ENCODE measurements at places on chromosomes 11 and 22.

DNA sequence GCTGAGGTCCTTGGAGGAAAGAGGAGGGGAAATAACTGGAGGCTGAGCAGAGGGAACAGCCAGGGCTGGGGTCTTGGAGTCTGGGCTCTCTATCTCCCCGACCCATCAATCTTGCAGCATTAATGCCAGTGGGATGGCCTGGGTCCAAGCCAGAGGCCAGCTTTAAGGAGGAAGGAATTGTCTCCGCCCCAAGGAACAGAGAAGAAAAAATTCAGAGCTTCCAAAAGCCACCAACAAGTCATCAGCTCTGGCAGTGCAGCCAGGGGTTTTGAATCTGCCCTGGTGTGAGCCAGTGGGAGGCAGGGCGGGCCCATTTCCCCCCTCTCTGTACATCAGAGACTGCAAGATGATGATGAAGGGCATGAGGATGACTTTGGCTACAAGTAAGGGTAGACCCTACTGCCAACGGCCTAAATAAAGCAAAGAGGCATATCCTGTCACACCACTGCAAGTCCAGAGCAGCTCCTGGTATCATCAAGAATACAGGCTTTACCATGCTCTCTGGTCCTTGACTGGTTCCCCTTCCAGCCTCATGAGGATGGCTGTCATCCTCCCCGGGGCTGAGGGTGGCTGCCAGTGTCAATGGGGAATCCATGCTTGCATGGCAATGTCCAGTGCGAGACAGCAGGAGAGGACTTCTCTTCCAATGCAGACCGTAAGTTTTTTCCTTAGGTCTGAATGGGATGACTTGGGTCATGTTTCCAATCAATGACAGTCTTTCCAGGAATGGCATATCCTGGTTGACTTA lies 34.4 kb downstream of the LRRC32 start:
- no peak for DNase-seq

DNA sequence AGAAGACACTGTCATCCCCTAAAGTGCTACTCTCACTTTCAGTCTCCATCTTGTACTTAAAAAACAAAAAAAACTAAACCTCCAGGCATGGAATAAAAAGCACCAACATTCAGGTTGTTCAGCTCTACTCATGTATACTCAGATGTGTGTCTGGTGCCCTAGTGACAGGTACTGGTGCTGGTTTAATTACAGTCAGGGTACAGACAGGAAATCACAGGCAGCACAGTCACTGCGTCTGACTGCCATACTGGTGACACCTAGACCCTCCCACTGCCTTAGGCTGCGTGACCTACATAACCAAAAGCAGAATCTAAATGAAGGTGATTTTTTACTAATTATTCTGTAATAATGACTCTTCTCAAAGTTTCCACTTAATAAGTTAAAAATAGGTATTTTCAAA lies at the start of gene ARHGAP32:
Gene ARHGAP32, minus strand, starts transcription at position 176 of the 400 bp plus-strand sequence. Its CDS starts 127 bp downstream, at position 49.
- DNase-seq = no peak

DNA sequence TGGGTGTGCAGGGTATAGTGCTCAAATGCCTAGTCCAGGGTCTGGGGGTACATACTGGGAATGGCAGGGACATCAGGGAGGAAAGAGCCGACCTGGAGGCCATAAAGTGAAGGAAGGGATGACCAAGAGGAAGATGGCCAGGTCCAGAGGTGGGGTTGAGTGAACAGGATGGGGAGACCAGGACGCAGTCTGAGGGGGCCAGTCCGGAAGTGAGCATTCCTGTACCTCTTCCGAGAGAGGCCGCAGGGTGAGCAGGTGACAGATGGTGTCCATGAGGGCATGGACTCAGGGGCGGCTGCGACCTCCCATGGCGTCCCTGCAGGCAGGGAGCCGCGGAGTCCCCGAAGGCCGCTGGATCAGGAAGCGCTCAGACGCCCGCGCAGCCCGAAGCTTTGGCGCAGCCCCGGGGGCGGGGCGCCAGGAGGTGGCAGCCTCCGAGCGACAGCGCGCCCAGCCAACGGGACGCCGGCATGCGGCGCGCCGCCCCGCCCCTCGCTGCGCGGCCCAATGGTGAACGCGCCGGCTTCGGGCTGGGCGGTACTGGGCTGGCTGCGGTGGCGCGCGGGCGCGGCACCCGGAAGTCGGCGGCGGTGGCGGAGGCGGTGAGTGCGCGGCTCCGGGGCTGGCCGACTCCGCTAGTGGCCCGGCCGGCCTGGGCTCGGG lies at the start of gene TANGO2:
Gene TANGO2, plus strand, starts transcription at position 578 of the 663 bp plus-strand sequence. CDS start 15,689 bp downstream, outside the sequence.
- peak; percentile 92 for DNase-seq

DNA sequence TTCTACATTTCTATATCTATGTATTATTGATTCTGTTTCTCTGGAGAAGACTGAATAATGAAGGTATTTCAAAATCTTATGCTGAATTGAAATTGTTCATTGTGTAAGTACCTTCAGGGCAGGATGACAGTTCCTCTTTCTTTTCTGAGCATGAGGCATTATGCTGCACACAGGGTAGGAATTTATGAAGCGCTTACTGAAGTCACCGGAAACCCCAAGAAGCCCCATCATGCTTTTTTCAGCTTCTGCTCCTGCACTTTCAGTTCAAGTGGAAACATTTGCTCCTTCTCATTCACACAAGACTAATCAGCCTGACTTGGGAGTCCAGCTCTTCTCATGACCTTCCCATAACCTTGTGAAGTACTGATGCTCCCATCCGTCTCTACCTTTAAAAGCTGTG lies 314.7 kb upstream of the SORL1-AS1 start:
- no peak for DNase-seq

DNA sequence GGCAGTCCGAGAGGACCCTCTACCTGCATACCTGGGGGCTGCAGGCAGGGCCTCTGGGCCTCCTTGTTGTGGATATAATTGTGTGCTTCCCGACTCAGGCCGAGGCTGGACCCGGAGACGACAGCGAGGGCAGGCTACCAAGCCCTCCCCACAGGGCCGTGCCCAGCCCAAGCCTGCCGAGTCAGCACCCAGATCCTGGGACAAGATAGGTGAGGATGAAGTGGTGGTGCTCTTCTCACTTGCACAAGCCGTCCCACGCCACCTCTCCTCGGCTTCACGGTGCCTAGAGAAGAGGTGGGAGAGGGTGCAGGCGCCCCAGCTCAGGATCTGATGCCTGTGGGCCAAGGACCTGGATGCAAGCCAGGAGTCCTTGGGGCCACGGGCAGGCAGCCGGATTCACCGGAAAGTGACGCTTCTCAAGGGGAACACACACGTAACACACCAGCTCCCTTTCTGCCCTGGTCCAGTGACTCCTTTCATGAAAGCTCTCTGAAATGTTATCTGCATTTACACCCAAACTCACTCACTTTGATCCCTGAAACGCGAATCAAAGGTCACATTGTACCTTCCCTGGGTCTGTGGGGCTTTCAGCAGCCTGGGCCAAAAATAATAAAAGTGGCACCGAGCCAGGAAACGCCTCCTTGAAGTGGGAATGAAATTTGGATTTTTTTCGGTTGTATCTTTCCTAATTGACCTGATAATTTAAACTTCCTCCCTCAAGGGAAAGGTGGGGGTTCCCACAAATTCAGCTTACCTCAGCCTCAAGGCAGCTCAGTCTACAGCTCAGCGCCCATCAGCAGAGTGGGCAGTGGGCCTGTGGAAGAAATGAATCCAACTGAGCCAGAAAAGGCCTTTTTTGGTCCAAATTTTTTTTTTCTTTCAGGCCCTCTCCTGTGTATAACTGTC lies 1.1 kb upstream of the GNB1L start:
- DNase-seq = peak; percentile 37

DNA sequence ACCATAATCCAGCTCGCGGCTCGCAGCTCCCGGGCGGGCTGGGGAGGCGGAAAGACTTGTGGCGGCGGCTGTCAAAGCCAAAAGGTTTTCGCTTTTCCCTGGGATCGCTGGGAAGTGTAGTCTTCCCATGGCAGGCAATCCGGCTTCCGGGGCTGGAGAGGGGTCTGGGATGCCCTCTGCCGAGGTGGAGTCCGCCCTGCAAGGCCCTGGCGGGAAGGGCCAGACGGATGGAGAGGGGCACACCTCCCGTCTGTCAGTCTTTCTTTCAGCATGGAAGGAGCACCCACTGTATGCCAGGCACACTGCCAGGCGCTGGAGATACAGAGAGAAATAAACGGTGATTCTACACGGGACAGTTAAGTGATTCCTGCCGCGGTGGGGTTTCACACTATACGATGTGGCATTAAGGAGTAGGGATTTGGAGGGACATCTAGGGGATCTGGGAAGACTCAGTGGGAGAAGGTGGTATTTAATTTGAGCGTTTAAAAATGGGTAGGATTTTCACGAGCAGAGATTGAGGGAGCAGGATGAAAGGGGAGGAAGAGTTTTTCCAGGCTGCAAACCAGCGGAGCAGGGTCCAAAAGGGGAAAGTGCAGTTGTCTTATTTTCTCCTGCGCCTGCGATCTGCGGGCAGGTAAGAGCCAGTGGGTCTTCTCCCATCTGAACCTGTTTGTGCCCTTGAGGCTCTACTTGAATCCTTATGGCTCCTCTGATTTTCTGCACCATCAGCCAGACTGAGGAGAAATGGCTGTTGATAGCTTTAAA lies at the start of gene BACE1:
Gene BACE1, minus strand, starts transcription at position 60 of the 765 bp plus-strand sequence. CDS start 461 bp downstream, outside the sequence.
- no peak for DNase-seq

DNA sequence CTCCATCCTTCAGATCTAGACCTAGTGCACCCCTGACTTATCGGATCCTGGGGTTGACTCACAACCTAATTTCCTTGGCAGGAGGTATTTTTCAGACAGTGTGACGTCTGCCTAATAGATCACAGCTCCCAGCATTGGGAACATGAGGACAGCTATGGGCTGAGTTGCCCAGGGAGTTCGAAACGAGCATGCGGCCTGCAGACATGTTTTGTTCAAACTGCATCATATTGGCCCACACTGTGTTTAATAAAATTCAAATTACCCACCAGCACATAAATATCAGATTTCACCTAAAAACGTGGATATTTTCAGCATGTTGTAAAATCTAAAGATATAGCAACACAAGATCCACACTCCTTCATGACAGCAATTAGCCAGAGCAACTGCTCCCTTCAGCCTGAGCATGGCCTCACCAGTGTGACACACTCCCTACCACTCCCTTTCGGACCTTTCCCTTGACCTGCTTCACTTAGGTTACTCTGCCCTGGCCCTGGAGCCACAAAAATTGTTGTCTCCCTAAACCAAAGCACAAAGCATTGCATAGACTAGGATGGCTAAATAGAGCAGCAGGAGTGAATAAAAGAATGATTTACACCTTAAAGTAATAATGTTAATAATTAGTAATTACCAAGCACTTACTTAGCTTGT lies 53.6 kb upstream of the USP47 start:
- no peak for DNase-seq

DNA sequence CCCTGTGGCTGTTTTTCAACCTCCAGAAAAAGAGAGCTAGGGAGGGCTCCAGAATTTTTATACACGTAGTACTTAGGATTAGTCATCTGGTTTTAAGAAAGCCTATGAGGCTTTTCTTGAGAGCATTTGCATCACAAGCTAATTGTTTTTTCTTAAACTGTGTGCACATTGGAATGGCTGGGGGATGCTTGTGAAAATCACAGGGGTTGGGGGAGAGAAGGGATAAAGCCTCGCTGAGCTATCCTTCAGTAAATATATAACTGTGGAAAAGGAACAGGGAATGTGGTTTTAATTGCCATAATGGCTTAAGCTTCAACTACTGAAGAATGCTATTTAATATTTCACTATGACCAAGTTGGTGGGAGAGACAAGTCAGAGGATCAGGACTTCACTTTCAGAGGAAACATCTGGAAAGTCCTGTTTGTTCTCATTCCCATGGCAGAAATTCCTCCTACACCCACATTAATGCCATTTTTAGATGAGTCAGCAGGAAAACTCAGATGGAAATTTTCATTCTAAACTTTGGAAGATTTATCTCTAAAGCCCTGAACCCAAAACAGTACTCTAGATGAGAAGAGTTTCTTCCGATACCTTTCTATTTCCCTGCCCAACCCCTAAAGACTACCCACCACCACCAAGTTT lies 591.3 kb downstream of the LRRC4C start:
- DNase-seq = no peak

GRCh38 chr11:31652528-31652927 lies 143.0 kb downstream of the ELP4 start:
- no peak for DNase-seq

DNA sequence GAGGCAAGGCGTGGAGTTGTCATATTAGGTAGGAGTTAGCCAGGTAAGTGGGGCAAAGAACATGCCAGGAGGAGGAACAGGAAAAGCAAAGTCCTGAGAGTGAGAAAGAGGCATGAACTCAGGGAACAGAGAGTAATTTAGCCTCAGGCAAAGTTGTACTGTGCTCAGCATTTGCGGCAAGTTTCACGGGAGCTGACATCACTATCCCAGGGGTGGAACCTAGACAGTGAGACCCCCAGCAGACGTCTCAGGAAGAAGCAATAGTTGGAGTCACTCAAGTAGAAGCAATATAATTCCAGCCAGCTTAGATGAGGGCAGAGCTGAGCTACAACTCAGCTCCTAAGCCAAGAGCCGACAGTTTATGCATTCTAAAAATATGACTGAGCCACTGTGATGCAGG lies 426.0 kb upstream of the ISX start:
- no peak for DNase-seq

- no peak for DNase-seq
Observed at GRCh38 chr22:41070665-41071331, 21.6 kb upstream of the EP300 start.

DNA sequence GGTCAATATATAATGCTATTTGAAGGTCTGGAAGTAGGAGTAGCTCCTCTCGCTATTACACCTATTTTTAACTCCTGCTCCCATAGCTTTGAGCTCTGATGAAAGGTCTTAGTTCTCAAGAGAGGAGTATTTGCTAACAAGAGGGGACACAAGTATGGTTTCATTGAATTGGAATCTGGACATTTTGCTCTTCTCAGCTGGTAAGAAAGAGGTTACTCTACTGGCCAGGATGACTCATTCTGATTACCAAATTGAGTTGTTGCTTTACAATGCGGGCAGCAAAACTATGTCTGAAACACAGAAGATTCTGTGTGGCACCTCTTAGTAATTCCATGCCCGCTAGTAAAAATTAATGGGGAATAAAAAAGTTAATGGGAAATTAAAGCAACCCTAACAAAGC lies 63.6 kb upstream of the EP300 start:
- DNase-seq = no peak

GRCh38 chr11:65130631-65131416 lies 3.5 kb downstream of the SYVN1 start:
- no peak for DNase-seq

DNA sequence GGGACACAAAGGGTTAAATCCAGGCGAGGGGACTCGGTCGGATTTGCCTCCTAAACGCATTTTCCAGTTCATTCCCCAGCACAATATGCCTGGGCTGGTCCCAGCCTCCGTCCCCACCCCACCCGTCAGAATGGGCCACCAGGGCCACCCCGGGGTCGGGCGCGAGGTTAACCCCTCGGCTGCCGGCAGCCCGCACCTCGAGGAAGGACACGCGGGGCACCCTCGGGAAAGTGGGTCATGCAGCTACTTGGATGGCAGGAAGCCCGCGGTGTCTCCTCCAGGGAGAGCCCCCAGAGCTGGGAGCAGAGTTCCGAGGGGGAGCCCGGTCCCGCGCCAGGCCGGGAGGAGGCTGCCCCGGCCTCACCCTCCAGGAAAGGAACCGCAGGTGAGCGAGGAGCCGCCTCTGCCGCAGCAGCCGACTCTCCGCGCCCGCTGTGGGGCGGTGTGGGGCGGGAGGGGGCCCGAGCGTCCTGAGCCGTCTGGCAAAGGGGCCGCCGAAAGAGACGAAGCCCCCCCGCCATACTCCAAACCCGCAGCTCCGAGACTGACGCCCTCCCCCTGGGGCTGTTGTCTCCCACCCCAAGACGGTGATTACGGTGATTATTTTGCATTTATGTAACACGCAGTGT lies 1.4 kb downstream of the NECTIN1 start:
- no peak for DNase-seq

- no peak for DNase-seq
Observed at GRCh38 chr11:102204174-102204573, 93.9 kb downstream of the YAP1 start.
